Activated CD8-positive, alpha-beta memory T cell treated with anti-CD3 and anti-CD28 coated beads for 4 hours (primary cell): ENCODE measurements at places on chromosomes 12 and 14.

- DNase-seq: no peak
Measured at GRCh38 chr12:4118601-4119156, 154.9 kb upstream of the CCND2 start.

GRCh38 chr14:103606963-103607668, 21.9 kb upstream of the KLC1 start:
- DNase-seq: peak; percentile 30

DNA sequence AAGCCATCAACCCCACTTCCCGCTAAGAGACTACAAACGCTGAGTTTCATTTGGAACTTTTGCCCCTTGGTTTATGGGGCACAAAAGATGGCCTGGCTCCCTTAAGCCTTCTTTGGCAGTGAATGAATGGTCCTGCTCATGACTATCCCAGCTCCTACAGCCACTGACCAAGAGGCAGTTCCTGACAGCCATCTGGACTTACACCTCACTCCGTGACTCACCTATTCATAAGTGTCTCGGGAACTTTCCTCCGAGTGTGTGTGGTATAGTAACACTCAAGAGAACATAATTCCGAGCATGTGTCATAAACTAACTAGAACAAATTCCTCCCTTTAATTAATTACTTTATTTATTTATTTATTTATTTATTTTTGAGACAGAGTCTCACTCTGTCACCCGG, 51.9 kb upstream of the NUDT4 start:
- no peak for DNase-seq

DNA sequence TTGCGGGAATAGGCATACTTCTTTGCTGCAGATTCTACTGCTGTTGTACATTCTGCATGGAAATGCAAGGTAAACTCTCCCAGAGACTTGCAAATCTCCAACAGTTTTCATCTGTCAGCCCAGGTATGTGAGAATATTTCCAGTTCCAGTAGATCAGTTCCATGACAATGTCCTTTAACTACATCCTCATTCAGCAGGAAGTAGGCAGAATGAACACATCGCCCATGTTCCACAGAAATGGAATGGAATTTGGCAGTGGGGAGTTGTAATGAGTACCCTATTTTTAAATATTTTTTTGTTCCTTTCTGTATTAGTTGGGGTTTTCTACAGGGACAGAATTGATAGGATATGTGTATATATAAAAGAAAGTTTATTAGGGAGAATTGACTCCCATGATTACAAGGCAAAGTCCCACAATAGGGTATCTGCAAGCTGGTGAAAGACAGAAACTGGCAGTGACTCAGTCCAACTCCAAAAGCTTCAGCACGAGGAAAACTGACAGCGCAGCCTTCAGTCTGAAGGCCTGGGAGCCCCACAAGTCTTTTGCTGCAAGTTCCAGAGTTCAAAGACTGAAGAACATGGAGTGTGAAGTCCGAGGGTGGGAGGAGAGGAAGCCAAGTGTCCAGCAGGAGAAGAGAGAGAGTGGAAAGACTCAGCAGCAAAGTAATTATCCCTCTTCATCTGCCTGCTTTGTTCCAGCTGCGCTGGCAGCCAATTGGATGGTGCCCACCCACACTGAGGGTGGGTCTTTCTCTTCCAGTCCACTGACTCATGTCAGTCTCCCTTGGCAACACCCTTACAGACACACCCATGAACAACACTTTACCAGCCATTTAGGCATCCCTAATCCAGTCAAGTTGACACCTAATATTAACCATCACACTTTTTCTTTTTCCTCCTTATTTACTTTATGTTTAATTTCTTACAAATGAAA, 110.4 kb upstream of the SCAF11 start:
- DNase-seq: no peak

DNA sequence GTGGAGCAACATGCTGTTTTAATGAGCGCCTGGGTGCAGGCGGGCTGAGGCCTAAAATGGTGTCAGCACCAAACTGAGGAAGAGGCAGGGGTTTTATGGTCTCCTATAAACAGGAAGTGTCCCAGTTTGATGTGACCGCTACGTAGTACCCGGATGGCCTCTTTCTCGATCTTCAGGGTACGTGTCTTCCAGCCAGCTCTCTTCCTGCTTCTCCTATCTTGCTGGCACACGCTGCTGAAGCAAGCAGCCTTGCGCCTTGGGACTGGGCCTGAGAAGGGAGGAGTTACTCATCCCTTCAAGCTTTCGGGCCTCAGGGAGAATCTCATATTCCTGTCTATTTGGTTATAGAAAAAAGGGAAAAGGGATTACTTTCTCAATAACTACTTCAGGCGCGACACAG, 28.2 kb upstream of the RNASE1 start:
- no peak for DNase-seq

GRCh38 chr14:74407021-74407800, 18.8 kb downstream of the SYNDIG1L start:
- no peak for DNase-seq

- DNase-seq: no peak
Measured at GRCh38 chr14:95667249-95667693, 19.0 kb upstream of the TCL1B start.

DNA sequence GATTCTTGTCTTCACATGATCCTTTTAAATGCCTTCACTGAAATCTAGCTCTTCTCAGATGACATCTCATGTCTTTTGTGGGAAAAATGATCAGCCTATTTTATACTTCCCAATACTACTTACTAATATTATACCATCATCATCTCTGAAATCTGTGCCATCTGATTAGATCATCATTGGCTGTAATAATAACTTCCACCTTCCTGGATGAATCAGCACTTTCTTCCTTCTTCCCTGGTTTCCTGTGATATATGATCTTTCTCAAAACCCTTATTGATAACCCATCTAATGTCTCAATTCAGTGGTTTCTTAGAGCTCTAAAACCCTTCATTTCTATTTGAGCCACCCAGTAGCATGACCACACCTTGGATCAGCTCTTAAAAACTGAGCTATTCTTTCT, 30.9 kb downstream of the GPR137C start:
- no peak for DNase-seq

DNA sequence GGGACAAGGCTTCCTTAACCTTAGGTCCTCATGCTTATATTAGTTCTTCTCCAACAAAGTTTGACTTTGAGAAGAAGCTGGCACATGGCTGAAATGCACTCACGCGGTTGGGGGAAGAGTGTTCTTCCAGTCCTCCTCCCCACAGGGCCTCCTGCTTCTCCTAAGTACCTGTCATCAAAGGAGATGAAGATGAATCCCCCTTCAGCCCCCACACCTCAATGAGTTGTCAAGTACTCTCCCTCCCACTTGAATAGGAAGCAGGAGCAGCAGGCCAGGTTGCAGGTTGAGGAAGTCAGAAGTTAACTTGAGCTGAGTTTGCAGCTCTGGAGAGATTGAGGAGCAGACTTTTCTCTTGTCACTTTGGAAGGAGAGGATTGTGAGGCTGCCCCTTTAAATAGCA, 2.9 kb upstream of the PDE1B start:
- no peak for DNase-seq

DNA sequence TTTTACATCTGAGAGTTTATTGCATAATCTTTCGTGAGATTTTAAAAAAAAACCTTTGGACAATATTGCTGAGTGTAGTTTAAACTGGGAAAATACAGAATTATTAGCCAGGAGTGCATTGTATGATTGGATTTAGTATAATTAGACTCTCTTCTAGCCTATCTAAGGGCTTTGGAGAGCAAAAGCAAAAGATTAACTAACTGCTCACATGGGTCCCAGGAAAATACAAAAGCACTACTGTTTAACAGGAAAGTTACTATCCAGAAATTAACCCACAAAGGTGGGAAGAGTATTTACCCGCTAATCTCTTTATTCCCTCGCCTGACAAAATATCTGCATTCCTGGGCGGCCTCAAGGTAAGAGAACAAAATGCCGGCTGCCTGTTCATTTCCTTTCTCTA, 309.5 kb downstream of the ATXN7L3B start:
- no peak for DNase-seq

DNA sequence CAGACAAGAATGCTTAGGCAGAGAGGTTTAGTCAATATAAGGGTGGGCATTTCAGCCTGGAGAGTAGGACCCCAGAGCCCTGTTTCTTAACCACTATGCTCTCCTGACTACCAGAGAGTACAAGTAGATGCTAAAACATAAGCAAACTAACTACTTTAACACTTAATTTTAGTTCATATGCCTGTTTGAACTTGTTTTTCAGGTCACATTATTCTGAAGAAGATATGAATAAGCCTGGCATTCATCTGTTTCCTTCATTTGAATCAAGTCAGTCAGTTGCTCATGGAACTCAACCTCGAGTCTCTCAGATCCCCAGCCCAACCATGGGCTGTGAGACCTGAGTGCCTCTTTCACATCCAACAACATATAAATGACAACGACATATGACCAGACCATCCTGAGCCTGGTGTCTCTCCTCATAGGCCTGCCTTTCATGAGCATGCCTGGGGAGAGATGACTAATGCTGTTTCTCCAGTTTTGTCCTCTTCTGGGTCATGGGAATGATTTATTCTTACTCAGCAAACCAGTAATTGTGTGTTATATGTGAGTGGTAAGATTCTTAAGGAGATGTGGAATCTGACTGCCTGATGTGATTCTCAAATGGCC, 251.1 kb upstream of the BTG1 start:
- no peak for DNase-seq

- no peak for DNase-seq
Measured at GRCh38 chr14:43249591-43249990, 1257.5 kb downstream of the FSCB start.

DNA sequence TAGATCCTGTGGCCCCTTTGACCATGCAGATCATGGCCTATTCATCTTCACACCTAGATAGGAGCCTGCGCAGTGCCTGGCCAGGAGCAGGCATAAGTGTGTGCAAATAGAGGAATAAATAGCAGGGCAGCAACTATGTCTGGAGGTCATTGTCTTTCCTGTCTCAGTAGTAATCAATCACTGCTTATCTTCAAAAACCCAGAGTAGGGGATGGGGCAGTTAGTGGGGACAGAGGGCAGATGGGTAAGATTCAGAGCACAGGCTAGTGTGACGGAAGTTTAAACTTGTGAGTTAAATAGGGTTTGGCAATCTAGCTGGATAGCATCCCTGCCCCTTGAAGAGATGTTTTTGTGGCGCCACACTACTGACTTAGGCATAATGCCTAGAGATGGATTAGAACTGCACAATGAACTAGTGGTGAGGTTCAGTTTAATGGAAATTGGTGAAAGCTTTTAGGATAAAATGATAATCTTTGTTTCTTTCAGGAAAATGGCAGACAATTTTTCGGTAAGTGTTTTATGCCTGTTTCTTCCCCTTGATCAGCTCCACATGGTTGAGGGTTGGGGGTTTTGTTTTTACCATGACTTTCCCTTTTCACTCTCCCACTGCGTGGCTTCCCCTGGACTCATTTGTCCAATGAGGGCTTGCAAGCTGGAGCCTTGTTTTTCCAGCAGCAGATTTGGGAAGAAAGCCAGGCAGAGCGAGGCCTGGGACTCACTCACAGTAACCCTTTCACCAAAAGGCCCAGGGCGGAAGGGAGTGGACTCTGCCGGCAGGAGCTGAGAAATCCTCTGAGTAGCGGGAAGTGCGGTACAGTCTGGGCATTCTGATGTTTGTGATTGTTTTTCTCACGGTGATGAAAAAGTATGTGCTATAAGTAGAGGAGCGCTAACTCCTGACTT, 8.1 kb downstream of the LGALS3 start:
- no peak for DNase-seq
